Stimulated activated CD4-positive, alpha-beta T cell treated with anti-CD3 and anti-CD28 coated beads, Interleukin-12 subunit alpha, Interleukin-12 subunit beta, amount 100 ng/mL, for 24 hours (primary cell): ENCODE measurements at places on chromosomes 13 and 19.
A peak's percentile ranks its signal among the peaks of the same experiment; 100 is the strongest.

- no peak for DNase-seq
Observed at GRCh38 chr19:411723-412355, 2.9 kb upstream of the C2CD4C start.

GRCh38 chr13:91331047-91331915, 16.2 kb upstream of the MIR17HG start:
- no peak for DNase-seq

- no peak for DNase-seq
Observed at GRCh38 chr19:41709951-41710645, 1.7 kb downstream of the CEACAM5 start.

DNA sequence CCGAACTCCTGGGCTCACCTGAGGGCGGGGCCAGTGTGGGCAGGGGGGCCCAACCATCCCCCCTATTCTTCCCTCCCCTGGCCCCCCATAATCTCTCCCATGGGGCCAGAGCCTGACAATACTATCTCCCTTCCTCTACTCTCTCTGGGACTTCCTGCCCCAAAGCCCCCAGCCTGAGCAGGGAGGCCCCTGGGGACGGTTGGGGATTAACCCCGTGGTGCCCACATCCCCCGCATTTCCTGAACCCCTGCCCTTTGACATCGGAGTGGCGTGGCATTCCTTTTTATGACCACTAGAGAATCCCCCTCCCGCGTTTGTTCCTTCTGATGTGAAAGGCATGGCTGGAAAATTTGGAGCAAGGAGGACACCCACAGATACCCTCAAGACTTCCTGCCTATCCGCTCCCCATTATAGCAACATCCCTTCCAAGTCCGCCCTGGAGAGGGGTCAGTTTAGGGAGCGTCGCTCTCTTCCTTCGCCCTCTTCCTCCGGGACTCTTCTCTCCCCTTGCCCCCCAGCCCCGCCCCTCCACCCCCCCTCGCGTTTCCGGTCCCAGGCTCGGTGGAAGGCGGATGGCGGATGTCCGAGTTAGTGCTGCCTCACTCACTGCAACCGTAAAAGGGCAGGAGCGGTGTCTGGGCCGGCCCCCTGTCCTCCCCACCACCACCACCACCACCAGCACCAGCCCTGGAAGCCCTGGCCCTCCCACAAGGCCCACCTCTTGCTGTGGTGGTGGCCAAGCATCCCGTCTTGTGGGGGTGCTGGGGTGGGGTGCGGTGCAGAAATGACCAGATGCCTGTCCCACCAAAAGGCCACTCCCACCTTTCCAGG, 1.8 kb downstream of the VASP start:
- no peak for DNase-seq

GRCh38 chr19:14450168-14450874, 17.2 kb downstream of the PKN1 start:
- peak; percentile 74 for DNase-seq

- DNase-seq = no peak
Observed at GRCh38 chr19:31510635-31511034, 161.4 kb upstream of the TSHZ3 start.

GRCh38 chr13:49060678-49061387, 85.1 kb downstream of the FNDC3A start:
- no peak for DNase-seq

DNA sequence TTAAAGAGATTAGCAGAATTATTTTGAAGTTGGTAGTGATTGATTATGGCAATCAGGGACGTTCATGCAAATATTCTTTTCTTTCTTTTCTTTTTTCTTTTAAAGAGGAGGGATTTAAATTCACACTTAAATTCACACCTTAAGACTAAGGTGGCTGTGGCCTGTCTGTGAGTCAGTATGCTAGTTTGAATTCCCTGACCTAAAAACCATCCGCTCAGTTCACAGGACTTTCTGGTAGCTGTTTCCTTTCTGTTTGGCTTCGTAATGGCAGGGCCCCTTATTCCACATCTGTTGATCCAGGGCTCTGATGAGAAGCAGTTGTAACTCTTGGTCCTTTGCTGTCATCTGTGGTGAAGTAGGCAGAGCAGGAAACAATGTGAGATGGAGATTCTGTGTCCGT, 7.5 kb downstream of the TNFSF11 start:
- DNase-seq = no peak

GRCh38 chr13:79647533-79647932, 166.6 kb downstream of the NDFIP2 start:
- DNase-seq = no peak

DNA sequence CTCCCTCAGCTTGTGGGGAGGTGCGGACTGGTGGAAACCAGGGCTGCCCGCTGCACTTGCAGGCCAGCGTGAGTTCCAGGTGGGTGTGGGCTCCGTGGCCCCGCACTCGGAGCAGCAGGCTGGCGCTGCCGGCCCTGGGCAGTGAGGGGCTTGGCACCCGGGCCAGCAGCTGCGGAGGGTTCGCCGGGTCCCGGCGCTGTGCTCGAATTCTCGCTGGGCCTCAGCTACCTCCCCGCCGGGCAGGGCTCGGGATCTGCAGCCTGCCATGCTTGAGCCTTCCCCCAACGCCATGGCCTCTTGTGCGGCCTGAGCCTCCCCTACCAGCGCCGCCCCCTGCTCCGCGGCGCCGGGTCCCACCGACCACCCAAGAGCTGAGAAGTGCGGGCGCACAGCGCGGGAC, 71.6 kb upstream of the ADGRL1 start:
- DNase-seq = no peak

DNA sequence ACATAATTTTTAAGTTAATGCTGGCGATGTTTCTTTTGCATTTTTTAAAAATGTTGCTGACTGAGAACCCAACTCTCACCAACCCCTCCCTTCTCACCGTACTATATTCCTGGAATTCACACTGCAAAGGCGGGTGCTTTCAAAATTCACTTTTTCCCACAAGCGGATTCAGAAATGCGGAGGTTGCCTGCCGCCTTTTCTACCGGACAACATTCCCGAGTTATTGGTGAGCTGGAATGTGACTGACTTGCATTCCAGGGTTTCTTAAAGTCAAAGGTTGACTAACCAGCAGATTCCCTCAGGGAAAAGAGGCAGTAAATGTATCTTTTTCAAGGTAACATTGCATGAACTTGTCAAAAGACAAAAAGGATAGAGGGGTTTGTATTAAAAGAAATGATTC, 113.3 kb downstream of the RAB20 start:
- DNase-seq = no peak

DNA sequence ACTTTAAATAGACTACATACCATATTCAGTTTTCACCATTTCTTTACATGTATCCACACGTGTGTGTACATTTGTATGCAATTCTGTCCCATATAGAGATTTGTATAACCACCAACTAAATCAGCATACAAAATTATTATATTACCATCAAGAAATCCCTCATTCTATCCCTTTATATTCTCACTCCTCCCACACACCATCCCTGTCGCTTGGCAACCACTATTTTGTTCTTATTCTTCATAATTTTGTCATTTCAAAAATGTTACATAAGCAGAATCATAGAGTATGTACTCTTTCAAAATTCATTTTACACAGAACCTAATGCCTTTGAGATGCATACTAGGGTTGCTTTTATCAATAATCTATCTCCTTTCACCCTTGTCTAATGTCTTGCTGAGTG, 740.5 kb downstream of the SLITRK5 start:
- DNase-seq = no peak

GRCh38 chr13:113851826-113852535, 11.9 kb downstream of the GAS6 start:
- DNase-seq = no peak

GRCh38 chr13:48492096-48492440, 40.8 kb downstream of the RCBTB2 start:
- DNase-seq = no peak

DNA sequence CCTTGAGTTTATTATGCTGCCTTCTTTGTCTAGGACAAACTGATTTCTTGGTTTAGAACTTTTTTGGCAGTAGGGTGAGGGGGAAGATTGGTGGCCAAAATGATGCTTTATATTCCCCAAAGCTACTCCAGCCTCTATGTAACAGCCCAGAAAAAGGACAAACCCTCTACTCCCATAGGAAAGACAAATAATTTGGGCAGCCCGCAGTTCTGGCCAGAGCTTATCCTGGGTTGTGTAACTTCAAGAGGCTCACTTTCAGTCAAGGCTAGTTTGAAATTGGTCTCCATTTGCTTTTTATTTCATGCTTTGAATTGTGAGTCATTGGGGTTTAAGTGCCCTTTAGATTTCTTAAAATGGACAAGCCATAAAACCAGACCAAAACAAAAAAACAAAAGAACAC, 142.3 kb downstream of the OLFM4 start:
- no peak for DNase-seq

DNA sequence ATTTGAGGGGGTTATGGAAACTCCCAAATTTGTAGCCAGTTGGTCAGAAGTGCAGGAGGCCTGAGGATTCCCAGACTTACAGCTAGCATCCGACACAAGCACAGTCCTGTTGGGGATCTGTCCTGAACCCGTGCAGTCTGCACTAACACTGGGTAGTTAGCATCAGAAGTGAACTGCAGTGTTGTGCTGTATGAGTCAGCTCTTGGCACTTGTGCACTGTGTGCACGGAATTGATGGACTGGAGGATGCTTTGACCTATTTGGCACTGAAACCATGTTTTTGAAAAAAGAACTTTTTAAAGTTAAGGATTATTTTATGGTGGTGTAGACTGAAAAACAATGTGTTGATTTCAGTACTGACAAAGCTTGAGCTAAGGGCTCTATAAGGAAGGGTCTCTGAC, 279.0 kb downstream of the NHLRC3 start:
- no peak for DNase-seq

DNA sequence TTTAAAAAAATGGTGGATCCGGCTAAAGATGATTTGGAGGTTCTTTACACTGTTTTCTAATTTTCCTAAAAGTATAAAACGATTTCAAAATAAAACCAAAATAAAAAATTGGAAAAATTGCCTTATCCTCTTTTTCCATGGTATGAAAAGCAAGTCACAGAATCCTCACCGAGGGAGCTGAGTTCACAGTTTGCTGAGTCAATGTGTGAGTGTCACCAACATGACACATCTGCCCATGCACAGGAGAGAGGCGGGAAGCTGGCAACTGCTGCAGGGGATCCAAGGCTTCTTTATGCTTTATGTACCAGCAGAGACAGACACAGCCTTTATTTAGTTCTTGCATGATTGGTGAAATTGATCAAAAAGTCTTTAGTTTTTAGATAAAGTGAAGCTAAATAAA, 157.8 kb downstream of the TNFSF13B start:
- no peak for DNase-seq

GRCh38 chr13:98801626-98802418, 49.4 kb upstream of the SLC15A1 start:
- no peak for DNase-seq

DNA sequence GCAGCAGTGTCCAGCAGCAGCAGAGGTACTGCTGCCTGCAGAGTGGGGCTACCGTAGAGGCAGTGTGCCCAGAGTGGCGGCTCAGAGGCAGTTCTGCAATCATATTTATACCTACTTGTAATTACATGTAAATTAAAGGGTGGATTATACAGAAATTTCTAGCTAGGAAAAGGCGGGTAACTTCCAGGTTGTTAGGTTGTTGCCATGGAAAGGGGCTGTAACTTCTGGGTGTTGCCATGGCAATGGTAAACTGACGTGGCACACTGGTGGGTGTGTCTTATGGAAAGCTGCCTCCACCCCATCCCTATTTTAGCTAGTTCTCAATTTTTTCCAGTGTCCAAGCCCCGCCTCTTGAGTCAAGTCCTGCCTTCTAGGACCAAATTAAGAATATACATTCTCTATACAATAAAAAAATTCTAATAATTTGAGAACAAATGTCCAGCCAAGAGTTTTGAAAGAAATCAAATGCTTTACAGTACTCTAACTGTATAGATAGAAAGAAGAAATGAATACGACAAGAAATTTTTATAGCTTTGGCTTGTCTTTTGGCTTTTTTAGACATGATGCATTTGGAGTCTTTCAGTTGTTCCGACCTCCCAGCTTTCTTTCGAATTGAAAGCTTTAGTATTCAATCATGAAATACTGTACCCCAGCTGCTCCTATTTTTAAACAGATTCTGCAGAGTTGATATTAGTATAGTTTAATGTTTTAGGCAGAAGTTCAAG, 816.6 kb downstream of the DIAPH3 start:
- no peak for DNase-seq

DNA sequence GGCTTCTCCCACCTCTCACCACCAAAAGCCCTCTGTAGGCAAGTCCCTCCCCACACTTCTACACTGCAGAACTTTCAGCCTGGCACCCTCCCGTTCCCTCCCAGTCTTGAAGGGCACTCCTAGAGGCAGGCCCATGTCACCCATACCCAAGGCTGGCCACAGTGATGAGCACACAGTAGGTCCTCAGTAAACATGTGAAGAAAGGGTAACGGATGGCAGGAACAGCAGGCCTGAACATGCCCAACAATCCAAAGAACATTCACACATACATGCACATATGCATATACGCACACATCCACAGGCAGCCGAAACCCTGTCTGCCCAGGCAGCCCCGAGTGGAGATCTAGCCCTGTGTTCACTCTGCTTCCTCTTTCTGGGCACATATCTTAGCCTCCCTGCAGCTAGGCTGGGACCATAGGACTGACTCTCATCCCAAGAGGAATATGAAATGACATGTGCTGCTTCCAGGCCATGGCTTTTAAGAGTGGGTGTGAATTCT, 55.2 kb downstream of the CEBPG start:
- DNase-seq = no peak

- DNase-seq = peak; percentile 96
Observed at GRCh38 chr13:77326905-77327604, at the start of gene MYCBP2. Gene MYCBP2 (minus strand): TSS chr13:77327094. CDS start chr13:77326775, 319 bp downstream.

GRCh38 chr19:47258434-47258833, 2.1 kb downstream of the CCDC9 start:
- DNase-seq = no peak

DNA sequence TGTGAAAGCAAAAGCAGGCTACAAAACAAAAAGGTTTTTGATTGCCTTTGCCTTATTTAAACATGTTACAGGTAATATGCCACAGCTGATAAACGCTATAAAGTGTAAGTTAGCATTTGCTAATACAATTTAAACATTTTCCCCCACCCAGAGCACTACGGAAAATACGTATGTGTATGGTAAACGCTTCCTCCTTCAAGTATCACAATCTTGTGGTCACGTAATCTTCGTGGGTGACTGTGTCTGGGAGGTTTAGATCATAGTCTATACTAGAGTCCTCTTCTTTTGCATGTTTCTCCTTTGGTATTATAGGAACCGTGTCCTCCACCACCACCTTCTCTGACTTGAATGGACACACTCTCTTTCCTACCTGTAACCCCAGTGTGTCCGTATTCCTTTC, 38.1 kb upstream of the POSTN start:
- DNase-seq = no peak

GRCh38 chr13:39855236-39855635, 199.8 kb downstream of the COG6 start:
- DNase-seq = no peak
